Stimulated activated CD4-positive, alpha-beta T cell treated with anti-CD3 and anti-CD28 coated beads, Interleukin-1b, Interleukin-23, amount 100 ng/mL, for 24 hours (primary cell): ENCODE measurements at places on chromosomes 2 and 18.

- DNase-seq, result no peak
Observed at GRCh38 chr2:88345842-88346241, 106.7 kb downstream of the FOXI3 start.

DNA sequence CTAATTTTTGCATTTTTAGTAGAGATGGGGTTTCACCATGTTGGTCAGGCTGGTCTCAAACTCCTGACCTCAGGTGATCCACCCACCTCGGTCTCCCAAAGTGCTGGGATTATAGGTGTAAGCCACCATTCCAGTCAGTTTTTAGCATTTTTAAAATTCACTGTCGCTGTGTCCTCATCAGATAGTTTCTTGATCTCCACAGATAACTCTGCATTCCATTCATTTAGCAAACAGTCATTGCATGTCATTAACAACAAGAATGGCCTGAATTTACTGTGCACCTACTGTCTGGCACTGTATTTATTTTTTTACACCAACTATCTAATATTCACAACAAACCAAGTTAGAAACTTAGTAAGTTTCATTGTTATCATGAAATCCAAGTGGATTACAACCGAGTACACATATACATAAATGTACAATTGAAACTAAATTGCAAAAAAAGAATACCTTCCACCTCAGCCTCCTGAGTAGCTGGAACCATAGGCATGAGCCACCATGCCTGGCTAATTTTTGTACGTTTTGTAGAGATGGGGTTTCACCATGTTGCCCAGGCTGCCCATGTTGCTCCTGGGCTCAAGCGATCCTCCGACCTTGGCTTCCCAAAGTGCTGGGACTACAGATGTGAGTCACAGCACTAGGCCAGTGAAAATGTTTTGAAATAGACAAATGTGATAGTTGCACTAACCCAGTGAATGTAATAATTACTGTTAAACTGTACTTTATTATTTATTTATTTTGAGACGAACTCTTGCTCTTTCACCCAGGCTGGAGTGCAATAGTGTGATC is 4.3 kb downstream of the MCEE start:
- DNase-seq, result no peak

- DNase-seq, result no peak
Observed at GRCh38 chr2:222504719-222505118, 80.4 kb downstream of the SGPP2 start.

- no peak for DNase-seq
Observed at GRCh38 chr2:41872646-41873045, 175.2 kb upstream of the PKDCC start.

DNA sequence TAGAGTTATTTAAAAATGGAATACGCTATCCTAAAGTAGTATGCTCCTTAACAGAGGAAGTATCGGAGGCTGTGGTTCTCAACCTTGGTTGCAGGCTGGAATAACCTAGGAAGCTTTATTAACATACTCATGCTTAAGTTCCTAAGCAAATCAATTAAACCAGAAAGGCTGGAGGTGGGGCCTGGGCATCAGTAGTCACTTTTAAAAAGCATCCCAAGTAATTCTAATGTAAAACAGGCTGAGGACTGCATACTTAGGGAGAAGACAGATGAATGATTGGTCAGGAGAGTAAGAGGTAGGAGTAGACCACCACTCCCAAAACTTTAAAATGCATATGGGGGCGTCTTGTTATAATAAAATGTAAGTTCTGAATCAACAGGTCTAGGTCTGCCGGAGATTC is 15.3 kb downstream of the ACAA2 start:
- DNase-seq, result no peak

DNA sequence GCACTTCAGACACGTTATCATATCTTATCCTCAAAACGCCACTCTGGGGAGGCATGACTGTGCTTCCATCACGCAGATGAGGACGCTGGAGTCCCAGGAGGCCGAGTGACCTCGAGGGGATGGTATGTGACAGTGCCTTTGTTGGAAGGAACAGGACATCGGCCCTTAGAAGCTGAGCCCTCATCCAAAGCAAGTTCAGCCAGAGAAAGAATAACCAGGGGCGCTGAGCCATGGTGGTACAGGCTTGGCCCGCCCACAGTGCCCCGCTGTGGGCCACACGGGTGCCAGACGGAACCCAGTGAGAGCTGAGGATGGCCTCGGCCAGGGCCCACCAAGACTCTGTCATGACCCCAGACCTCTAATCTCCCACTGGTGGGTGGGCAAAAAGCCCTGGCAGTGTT is 31.3 kb downstream of the HS1BP3 start:
- DNase-seq, result no peak

DNA sequence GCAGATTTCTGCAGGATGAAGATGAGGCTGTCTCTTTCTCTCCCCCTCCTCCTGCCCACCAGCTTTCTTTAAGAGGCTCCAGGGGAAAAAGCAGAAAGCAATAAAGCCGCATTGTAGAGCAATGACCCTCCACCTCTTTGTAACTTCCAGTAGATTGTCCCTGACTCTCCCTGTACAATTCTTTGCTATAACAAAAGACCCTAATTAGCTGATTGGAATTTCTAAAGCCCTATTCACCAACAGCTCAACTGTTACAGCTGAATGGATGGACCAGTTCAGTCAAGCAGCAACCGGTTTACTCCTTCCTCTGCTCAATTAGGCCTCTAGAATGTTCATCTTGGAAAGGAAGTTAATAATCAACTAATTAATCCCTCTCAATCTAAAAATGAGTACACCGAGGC is 301.0 kb downstream of the STK39 start:
- no peak for DNase-seq

GRCh38 chr2:125185691-125186270 is 1160.7 kb downstream of the CNTNAP5 start:
- no peak for DNase-seq

DNA sequence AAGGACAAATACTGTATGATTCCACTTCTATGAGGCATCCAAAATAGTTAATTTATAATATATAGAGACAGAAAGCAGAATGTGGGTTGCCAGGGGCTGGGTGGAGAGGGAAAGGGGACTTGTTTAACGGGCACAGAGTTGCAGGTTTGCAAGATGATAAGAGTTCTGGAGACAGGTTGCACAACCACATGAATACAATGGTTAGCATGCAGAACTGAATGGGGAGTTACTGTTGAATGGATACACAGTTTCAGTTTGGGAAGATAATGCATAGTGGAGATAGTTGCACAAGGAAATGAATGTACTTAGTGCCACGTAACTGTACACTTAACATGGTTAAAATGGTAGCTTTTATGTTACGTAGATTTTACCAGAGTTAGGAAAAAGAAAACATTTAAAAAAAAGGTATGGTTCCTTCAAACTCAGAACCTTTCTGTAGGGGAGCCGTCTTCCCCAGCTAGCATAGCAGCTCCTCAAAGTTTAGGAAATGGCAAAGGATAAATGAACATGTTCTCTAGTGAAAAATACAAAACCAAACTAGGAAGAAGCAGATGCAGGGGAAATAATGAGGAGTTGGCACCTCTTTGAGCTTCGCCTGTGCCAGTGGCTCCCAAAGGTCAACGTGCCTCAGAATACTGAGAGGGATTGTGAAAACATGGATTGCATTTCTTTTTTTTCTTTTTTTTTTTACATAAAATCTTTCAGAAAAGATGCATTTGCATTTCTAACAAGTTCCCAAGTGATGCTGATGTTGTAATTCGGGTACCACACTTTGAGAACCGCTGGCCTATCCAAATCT is 95.2 kb downstream of the ZCCHC2 start:
- DNase-seq, result no peak

DNA sequence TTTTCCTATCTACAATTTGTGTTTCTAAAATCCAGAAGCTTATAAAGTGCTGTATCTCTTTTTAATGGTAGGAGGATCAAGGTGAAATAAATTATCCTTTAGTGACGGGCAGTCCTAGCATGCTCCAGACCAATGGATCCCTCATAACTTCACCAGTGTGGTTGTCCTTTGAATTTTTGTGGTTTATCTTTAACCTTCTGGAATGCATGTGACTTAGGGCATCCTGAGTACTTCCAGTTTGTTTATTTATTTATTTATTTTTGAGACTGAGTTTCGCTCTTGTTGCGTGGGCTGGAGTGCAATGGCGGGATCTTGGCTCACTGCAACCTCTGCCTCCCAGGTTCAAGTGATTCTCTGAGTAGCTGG is 40.4 kb downstream of the NUP35 start:
- DNase-seq, result no peak

DNA sequence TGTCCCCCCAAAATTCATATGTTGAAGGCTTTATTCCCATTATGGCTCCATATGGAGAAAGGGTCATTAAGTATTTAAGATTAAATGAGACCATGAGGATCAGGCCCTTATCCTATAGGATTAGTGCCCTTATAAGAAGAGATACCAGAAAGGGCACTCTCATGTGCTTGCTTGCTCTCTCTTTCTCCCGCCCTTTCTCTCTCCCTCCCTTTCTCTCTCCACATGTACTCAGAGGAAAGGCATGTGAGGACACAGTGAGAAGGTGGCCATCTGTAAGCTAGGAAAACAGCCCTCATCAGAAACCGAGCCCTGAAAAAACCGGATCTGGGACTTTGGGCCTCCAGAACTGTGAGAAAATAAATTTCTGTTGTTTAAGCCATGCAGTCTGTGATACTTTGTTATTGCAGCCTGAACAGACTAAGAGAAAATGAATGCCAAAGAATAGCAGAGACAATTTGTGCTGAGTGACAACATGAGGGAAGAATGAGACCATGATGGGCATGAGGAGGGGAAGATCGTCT is 300.0 kb upstream of the SLC39A10 start:
- no peak for DNase-seq

DNA sequence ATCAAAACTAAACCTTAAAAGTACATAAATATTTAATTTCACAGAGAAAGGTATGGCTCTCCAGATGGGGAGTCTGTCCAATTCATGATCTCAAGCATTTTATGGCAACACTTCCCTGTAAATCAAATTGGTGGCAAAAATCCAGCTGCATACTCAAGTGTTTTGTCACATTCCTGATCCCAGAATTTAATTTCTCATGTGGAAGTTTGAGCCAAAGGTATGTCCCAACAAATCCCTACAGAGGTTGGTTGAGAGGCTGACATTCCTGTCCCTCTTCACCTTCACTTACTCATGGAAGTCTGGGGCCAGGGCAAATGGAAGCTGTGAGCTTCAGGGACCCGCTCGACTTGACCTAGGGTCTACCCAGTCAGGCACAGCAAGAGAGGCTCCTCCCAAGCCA is 17.7 kb downstream of the KLF7 start:
- no peak for DNase-seq
